ENCODE measurements at places on chromosomes 2 and 18.
A peak's percentile ranks its signal among the peaks of the same experiment; 100 is the strongest.

- DNase-seq = no peak
Observed at GRCh38 chr2:155054712-155055111, 356.2 kb downstream of the KCNJ3 start.

- DNase-seq = no peak
Observed at GRCh38 chr2:210626849-210627248, 70.5 kb downstream of the CPS1 start.

GRCh38 chr2:239293775-239294430 lies 106.9 kb downstream of the HDAC4 start:
- no peak for DNase-seq

- DNase-seq = no peak
Observed at GRCh38 chr2:98172150-98172765, 85.3 kb downstream of the VWA3B start.

DNA sequence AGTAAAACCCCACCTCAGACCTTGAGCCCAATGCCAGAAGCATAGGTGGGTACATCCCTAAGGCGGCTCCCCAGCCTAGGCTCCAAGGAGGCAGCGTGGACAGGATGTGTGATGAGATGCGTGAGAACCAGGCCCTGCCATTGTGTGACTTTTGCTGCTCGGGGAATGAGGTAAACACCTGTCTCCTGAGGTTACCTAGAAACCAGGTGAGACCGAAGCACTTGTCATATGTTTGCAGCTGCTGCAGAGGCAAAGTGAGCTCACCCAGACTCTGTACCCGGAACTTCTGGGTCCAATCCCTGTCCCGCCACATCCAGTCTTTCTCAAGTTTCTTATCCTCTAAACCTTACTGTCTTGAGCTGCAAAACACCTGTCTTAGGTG lies 3.4 kb downstream of the FBLN7 start:
- no peak for DNase-seq

- DNase-seq = peak; percentile 28
Observed at GRCh38 chr2:218834685-218835084, 3.1 kb upstream of the PRKAG3 start.

GRCh38 chr2:190425221-190425866 lies 17.2 kb downstream of the MFSD6 start:
- DNase-seq = no peak

- DNase-seq = no peak
Observed at GRCh38 chr2:133232556-133232955, 335.7 kb downstream of the NCKAP5 start.

- no peak for DNase-seq
Observed at GRCh38 chr18:25675123-25675850, 323.3 kb upstream of the ZNF521 start.

DNA sequence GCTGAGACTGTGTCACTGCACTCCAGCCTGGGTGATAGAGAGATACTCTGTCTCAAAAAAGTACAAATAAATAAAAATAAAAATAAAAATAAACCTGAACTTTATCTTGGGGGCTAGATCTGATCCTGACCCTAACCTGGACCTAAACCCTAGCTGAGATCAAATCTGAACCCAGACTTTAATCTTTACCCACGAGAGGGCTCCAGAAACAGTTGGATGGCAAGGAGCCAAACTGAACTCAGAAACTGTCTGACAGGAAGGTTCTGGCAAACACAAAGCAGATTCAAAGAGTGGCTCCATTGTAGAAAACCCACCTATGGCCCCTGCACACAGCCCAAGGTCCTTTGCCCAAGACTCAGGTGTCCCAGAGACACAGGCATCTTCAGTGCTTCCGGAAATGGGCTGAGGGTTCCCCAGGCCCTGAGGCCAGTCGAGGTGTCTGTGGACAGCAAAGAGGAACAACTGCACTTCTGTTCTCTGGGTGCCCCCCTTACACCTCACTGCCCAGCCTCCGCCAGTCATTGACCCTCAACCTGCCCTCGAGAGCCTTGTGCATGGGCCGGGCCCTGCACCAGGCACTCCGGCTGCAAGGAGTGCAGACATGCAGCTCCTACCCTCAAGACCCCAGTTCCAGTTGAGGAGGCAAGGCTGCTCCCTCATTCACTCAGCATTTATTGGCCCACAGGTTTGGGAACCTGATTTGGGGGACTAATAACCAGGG lies 95.2 kb downstream of the TFCP2L1 start:
- no peak for DNase-seq

DNA sequence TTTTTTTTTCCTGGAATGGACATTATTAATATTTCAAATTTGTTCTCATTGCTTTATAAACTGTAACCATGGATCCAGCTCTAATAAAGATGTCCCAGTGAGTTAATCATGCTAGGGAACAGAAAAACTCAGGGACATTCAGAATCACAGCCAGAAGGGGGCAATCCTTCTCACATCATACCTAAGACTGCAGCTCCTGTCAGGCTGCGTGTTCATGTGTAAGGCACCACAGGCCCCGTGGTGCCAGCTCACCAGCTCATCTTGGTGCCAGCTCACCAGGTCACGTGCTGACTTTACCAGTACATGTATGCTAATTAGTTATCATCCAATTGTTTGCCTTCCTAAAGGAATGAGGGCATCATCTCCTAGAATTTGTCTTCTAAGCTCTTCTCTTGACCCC lies 84.7 kb upstream of the NEDD4L start:
- DNase-seq = peak; percentile 2

- DNase-seq = no peak
Observed at GRCh38 chr18:46877329-46877987, 39.8 kb downstream of the PIAS2 start.

GRCh38 chr2:67489396-67489795 lies 92.3 kb downstream of the ETAA1 start:
- no peak for DNase-seq

GRCh38 chr18:6017171-6017570 lies 121.8 kb upstream of the TMEM200C start:
- DNase-seq = no peak

DNA sequence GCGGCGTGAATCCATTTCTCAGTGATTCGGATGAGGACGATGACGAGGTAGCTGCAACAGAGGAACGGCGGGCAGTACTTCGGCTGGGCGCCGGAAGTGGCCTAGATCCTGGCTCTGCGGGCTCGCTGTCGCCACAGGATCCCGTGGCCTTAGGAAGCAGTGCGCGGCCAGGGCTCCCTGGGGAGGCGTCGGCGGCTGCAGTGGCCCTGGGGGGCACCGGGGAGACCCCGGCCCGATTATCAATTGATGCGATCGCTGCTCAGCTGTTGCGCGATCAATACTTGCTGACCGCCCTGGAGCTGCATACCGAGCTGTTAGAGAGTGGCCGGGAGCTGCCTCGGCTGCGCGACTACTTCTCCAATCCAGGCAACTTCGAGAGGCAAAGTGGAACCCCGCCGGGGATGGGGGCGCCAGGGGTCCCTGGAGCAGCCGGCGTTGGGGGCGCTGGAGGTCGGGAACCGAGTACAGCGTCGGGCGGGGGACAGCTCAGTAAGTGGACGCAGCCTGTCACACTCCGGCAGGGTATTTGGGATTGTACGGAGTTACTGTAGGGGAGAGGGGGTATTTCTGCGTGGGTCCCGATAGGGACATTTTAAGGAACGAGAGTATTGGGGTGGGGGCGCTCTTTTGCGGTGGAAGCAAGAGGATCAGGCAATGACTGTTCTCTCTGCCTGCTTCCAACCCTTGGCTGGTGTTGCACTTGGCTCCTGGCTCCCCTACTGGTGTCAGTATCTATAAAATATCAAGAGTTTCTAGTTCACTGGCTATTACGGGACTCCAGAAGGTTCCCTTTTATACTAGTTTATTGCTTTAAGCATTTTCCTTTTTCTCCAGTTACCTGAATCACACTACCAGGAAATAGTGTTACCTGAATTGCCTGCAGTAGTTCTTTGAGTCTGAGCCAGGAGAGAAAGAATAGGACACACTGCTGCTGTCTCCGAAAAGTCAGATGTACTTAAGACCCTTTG lies 772 bp downstream of the RELCH start:
- peak; percentile 7 for DNase-seq

DNA sequence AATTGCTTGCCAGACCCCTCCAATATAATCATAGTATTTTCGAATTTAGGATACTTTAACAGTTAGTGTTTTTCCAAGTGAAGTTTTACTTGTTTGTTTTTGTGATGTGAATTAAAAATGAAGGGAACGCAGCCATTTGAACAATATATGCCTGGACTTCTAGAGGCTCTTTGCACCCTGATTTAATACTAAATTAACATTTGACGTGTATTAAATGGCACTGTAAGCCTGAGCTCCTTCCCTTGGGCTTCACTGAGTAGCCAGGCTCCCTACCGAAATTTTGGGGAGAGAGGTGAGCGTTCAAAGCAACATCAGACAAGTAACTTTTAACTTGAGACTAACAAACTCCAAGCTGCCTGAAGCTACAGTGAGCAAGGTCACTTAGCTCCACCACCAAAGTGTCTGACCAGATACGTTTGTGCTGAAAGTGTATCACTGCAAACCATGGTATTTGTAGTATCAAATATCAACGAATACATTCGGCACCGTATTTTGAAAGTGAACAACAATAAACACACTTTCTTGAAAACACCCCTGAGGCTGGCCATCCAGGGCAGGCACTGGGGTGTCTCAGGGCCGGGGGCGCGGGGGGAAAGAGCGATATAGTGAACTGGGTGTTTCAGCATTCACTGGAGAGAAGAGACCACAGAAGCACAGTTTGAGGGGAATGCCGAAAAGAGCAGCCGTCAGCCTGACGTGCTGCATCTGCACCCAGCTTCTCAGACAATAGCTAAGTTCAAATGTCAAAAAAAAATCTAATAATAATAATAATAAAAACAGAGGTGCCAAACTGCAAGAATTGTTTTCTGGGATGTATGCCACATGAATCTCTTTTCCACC lies 7.7 kb upstream of the POU3F3 start:
- DNase-seq = no peak

- DNase-seq = no peak
Observed at GRCh38 chr2:20334605-20335203, 15.9 kb downstream of the PUM2 start.

- peak; percentile 47 for DNase-seq
Observed at GRCh38 chr2:86274918-86275275, 62.5 kb downstream of the REEP1 start.

GRCh38 chr2:85413592-85414420 lies 3.6 kb upstream of the CAPG start:
- no peak for DNase-seq

- no peak for DNase-seq
Observed at GRCh38 chr2:69088466-69088865, 75.5 kb downstream of the ANTXR1 start.

All from NCI-H226 (cell line).